ENCODE measurements at places on chromosomes 3 and 15.
A peak's percentile ranks its signal among the peaks of the same experiment; 100 is the strongest.

GRCh38 chr15:76898102-76898501 lies 7.0 kb downstream of the SCAPER start:
- no peak for DNase-seq

DNA sequence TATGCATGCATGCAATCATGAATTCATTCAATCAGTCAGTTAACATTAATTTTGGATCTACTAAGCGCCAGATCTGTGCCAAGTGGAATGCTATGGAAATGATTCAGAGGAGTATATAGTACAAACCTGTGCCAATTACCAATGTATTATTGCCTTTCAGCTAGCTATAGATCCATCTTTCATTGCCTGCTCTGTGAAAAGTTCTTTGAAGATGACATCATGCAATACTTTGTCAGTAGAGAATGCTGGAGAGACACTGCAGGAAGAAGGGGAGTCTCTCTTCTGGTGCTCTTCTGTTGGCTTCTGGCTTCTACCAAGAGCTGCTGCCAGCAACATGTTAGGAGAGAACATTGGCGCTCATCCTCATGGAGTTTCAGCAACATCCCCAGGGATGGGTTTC lies 81.0 kb upstream of the LMCD1 start:
- no peak for DNase-seq

DNA sequence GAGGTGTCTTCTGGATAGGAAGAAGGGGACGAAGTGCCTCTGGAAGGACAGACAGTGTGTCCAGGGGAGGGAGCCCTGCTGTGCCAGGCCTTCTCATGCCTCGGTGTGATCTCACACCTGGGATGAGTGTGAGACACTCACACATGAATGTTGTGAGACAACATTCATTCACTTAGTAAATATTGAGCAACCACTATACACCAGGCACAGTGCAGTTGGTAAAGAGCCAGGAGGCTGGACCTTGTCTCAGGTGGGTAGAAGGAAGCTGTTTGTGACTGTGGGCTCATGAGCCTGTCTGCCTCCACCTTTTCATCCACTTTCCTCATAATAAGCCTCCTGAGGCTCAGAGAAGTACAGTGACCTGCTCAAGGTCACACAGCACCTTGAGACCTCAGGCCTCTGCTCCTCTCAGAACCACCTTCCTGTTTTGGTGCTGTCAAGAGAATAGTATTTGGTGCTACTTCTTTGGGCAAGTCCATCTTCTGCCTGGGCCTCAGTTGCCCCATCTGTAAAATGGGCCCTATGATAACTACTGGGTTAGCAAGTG lies 20.9 kb downstream of the SLC6A6 start:
- DNase-seq = no peak

GRCh38 chr3:55910543-55910942 lies 423.4 kb upstream of the WNT5A start:
- no peak for DNase-seq

DNA sequence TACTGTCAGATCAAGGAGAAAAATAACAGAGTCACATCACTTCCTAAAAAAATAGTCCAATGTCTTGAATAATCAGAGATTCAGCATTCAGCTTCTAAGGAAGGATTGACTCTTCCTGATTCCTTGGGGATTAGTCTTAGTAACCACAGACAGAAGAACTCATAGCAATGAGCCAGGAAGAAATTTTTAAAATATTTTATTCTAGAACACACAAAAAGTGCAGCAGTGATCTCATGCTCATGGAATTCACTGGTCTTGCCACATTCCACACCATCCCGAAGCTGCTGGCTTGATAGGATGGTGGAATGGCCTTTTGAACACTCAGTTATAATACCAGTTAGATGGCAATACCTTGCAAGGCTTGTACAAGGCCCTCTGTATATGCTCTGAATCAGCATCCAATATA lies 43.0 kb upstream of the ABI3BP start:
- DNase-seq = no peak

- DNase-seq = no peak
These were observed 110.4 kb downstream of the FILIP1L start for GRCh38 chr3:100003609-100004503.

GRCh38 chr15:99210334-99210733 lies 39.0 kb downstream of the TTC23 start:
- DNase-seq = no peak

DNA sequence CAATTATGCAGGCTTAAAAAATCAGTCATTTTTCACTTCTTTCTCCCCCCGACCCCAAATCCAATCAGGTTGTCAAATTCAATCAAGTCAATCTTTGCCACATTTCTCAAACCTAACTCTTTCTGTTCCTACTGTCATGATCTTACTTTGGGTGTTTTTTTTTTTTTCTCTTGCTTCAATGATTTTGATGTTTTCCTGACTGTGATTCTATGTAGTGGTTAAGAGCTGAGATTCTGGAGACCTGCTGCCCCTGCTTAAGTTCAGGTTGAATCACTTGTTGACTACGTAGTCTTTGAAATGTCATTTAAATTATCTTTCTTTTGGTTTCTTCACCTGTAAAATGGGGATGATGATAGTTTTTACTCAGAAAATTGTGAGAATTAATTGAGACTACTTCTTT lies 117.5 kb downstream of the TPRG1 start:
- DNase-seq = no peak

- peak; percentile 39 for DNase-seq
These were observed 71.2 kb downstream of the ITGA11 start for GRCh38 chr15:68360721-68361120.

DNA sequence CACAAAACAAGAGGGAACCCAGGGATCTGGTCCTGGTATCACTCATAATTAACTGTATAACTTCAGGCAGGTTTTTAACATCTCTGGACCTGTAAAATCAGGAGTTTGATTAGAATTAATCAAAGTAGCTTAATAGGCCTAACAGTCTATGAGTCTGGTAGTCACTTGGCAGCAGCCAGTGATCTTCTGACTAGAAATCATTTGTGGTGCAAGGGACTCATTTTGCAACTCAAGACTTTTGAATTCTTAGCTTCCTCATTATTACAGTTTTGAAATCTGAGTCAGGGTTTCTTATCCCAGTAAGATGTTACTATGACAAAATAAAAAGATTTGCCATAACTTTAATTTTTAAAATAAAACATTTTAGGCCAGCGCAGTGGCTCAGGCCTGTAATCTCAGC lies 70.8 kb downstream of the TMCC1 start:
- DNase-seq = no peak

DNA sequence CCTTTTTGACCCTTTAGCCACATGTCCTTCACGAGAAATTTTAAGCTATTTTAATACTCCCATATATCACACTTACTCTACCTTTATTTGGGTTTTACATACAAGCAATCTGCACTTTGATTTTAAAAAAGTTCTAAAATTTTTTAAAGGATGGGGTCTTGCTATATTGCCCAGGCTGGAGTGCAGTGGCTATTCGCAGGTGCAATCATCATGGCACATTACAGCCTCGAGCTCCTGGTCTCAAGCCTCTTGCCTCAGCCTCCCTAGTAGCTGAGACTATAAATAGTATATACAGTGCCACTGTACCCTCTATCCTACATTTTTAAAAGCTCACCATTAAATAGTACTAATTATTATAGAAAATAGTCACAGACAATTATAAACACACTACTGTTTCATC lies 29.9 kb downstream of the NIT2 start:
- no peak for DNase-seq

DNA sequence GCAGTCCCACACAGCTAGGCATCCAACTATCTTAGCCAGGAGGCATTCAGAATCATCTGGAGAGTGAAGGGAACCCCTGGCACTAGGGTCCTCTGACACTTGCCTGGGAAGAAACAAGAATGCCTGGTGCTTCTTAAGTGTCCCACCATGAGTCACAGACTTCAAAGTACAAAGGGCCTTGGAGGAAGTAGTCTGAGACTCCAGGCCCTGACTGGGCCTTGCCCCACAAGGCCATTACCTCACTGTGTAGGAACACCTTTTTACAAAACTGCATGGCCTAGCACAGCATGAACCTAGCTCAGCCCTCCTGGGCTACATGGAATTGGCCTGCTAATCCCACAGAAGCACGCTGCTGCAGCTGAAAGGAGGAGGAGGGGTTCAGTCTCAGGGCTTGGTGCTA lies 104.5 kb upstream of the SLCO2A1 start:
- no peak for DNase-seq

GRCh38 chr15:56835718-56836171 lies 82.7 kb upstream of the TCF12 start:
- DNase-seq = no peak

GRCh38 chr3:42013691-42014457 lies 52.0 kb upstream of the ULK4 start:
- no peak for DNase-seq

DNA sequence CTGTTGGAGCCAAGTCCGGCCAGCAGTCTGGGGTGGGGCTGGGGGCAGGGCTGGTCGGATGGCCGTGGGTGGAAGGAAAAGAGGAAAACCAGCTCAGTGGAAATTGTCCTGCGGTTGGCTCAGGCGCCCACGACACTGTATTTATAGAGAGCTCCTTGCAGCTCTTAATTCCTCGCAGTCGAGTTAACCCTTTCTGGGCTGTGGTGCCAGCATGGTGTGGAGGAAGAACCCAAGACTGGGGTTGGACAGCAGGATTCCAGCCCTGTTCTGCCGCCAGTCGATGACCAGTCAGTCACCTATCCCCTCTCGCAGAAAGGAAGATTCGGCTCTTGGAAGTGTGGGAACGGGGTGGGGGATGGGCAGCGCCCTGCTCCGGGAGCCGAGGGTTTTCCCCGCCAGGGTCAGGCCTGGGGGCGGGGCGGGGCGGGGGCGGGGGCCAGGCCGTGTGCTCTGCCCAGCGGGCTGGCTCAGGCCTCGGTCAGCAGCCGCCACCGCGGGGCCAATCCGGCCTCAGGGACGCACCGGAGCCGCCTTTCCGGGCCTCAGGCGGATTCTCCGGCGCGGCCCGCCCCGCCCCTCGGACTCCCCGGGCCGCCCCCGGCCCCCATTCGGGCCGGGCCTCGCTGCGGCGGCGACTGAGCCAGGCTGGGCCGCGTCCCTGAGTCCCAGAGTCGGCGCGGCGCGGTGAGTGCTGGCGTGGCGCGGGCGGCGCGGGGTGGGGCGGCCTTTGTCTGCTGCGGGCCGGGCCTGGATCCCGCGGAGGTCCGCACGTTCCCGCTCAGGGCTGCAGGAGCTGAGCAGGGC lies at the start of gene CD276:
Gene CD276 (plus strand): TSS at position 607 of the 804 bp plus-strand sequence. CDS start 15,257 bp downstream, outside the sequence.
- DNase-seq = peak; percentile 50

- no peak for DNase-seq
These were observed 84.4 kb upstream of the PLCL2 start for GRCh38 chr3:16800361-16800760.

Measured in posterior cingulate gyrus (tissue), 11 donors.